ENCODE measurements at places on chromosomes 1 and 21.

DNA sequence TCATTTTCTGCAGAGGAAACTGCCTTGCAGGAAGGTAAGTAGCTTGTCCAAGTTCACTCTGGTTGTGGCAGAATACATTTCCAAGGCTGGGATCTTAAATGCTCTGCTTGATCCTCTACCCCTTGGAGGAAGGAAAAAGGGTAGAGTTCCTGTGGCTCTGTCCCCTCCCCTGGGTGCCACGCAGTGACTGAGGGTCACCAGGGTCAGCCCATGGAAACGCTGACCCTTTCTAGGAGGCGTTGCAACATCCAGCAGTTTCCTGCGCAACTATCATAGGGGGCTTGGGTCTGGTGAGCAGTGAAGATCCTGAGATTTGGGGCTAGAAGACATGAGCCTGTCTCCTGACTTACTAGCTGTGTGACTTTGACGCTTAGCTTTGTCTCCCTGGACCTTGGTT lies 29.4 kb upstream of the EPS8L3 start:
- DNase-seq = no peak

DNA sequence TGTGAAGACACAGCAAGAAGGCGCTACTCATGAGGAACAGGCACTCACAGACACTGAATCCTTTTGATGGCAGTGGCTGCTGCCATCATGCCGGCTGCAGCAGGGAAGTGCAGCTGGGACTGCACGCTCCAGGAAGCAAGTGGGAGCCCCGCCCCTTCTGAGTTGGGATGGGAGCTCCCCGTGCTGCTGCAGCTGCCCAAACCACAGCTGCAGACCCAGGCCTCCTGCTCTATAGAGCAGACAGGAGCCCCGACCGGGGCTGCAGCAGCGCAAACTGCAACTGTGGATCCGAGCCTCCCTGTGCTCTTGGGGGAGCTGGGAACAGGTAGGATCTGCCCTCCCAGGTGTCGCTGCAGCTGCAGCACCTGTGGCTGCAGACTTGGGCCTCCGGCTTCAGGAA lies 65.2 kb upstream of the MARK1 start:
- no peak for DNase-seq

DNA sequence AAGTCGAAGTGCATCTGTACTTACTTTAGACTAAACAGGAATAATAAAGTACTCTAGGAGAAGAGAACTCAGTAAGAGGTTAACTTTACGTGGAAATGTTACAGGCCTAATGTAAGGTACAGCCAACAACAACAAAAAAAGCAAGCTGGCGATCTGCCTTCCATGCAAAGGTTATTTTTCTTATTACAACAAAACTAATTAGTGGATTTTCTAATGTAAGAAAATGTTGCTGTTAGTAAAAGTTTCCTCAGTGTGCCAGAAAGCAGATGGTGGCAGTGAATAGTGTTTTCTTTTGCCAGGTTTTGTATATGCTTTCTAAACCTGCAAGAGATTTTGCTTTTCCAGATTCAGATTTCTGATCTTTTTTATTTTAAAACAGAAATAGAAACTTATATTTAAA lies 179.2 kb downstream of the NFIA start:
- DNase-seq = no peak

DNA sequence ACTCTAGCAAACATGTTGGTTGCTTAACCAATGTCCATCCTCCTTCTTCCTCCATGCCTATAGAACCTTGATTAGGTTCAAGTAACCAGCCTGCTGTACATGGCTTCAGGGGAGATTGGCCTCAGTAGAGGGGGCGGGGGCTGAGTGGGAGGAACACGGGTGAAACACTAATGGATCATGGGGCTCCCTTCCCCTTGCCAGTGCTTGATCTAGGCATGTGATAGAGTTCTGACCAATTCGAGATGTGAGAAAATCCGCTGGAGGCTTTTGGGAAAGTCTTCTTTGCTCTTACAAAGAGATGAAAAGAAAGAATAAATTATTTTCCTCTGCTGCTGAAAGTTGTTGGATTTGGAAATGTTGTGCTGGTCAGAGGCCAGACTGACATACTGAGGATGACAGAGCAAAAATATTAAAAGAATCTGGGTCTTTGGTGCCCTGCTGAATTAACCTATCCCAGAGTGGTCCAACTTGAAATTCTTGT lies 5.2 kb upstream of the OTUD7B start:
- DNase-seq = no peak

GRCh38 chr1:235169986-235170385 lies 8.9 kb upstream of the RBM34 start:
- no peak for DNase-seq

DNA sequence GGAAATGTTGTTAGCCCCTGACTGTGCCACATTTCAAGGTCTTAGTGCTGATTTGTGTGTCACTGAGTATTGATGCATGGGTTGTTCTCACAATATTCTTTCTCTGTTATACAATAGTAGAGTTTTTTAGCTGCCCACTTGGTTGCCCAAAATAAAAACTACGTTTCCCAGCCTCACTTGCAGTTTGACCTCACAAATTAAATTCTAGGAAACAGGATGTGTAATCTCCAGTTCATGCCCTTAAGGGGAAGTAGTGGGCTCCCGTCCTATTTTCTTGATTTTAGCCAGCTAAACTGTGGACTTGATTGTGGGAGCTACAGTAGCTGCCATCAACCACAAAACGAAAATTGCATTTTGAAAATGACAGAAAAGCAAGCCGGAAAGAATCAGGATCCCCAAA lies 27.3 kb upstream of the LAMC1 start:
- peak; percentile 11 for DNase-seq

GRCh38 chr1:111225717-111226400 lies 1.7 kb upstream of the CHI3L2 start:
- DNase-seq = peak; percentile 13

- DNase-seq = peak; percentile 56
Measured at GRCh38 chr1:218330043-218330623, 15.0 kb upstream of the TGFB2 start.

DNA sequence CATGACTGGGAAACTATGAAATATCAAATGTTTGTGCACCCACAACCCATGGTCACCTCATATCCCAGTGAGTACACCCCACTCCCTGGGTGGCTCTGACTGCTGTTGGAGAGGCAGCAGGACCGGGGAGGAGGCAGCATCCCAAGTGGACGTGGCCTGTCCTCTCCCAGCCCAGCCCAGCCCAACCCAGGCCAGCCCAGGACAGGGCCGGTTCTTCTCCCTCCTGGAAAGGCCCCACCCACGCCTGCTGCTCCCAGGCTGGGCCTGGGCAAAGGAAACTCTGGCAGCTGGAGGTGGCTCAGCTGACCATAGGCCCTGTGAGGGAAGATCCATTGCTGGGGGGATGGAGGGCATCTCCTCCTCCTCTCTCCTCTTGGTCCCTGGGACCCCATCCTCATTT lies 19.1 kb downstream of the MATN1 start:
- DNase-seq = no peak

- no peak for DNase-seq
Measured at GRCh38 chr21:27423038-27423437, 456.1 kb upstream of the ADAMTS5 start.

GRCh38 chr1:76764638-76765454 lies 102.4 kb upstream of the ST6GALNAC5 start:
- DNase-seq = no peak

DNA sequence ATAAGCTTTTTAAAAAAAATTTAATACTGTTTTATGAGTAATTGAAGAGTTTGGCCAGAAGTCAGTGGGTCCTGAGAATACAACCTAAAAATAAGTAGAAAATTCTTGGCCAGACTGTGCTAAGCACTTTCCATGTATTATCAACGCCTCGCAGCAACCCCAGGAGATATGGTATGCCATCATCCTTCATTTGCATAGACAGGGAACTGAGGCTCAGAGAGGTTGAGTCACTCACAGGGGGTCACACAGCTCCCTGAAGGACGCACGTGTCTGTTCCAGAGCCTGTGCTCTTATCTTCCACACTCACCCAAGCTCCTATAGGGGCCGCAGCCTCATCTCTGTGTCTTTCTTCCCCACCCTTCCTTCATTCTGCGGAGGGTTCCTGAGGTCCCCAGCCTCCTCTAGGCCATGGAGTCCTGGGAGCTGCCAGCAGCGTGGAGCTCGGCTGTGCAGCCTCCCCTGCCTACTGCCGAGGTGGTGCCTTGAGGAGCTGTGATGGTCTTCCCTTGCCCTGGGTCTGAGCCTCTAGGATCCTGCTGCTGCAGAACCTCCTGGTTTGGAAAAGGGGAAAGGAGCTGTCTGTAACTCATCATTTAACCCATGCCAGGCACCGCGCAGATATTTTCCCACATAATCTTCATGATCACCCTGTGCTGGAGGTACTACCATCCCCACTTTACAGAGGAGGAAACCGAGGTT lies 30.3 kb upstream of the ECE1 start:
- DNase-seq = peak; percentile 89

GRCh38 chr21:16073586-16073985 lies 343.8 kb downstream of the USP25 start:
- no peak for DNase-seq

Data from hematopoietic multipotent progenitor cell treated with erythropoietin and hydrocortisone succinate and interleukin-3 and kit ligand, for 8 days (in vitro differentiated cells).